ENCODE measurements at places on chromosomes 2 and 18.

DNA sequence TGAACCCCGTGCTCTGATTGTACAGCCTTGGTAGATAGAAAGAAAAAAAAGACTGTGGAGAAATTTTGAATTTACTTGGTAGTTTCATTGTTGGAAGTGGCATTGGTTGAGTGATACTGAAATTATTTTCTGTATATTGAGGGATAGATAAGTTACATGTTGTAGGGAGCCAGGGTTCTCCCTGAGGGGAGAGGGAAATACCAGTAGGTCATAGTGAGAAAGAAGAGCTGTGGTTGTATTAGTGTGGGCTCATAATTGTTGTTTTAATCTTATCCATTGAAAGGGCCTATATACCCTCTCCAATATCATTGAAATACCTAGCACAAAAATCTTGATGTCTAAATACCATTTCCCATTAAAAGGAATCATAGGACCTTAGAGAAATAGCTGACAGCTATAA is 16.9 kb upstream of the RAB31 start:
- DNase-seq = no peak

GRCh38 chr18:49081511-49082155 is 130.9 kb upstream of the SMAD7 start:
- no peak for DNase-seq

DNA sequence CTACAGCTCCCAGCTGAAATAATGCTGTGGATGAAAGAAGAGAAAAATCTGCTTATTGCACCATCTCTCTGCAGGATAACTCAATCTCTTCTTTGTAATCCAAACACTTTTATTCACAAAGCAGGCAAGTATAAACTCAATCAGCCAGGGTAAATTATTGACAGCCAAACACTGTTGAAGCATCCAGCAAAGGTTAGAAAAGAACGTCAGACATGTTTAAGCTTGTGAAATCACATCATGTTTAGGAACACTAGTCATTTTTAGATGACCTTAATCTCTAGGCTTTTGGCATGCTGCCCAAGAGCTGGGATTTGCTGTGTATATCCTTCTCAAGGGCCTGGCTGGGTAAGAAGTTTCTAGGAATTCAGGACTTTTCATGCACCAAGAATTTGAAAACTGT is 1148.1 kb upstream of the FANCL start:
- DNase-seq = no peak

DNA sequence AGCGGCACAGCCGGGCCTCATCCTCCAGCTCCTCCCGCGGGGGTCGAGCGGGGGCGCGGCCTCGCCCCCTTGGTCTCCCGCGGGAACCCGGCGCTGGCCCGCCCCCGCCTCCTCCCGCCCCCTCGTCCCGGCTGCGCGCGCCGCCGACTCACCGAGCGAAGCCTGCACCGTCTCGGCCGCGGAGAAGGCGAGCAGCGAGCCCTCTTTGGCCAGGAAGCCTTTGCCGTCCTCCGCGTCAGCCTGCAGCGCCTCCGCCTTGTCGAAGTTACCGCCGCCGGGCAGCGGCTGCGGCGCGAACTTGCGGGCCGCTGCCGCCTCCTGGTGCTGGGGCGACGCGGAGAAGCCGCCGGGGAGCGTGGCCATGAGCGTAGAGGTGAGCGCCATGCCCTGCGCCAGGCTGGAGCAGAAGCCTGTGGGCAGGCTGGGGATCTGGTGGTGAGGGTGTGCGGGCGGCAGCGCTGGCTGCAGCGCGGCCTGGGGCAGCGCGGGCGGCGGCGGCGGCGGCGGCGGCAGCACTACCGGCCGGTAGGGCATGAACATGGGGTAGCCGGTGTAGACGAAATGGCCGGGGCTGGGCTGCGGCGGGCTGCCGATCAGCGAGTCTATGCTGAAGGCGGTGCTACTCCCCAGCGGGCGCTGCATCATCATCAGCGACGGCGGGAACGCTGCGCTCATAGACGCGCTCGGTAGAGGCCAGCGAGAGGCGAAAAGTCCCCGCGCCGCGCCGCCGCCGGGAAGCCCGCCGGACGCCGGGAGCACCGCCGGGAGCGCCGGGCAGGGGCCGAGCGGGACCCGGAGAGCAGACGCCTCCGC is 683 bp downstream of the GBX2 start:
- no peak for DNase-seq

GRCh38 chr18:62088156-62088555 is 98.7 kb downstream of the PIGN start:
- DNase-seq = no peak

GRCh38 chr2:23293731-23294130 is 91.2 kb upstream of the KLHL29 start:
- no peak for DNase-seq

GRCh38 chr2:191866195-191866594 is 19.3 kb upstream of the CAVIN2 start:
- no peak for DNase-seq

GRCh38 chr2:130987519-130988425 is 105.5 kb downstream of the FAM168B start:
- DNase-seq = no peak

GRCh38 chr2:144183727-144184126 is 336.2 kb downstream of the ZEB2 start:
- no peak for DNase-seq

GRCh38 chr2:191638079-191638801 is 39.7 kb upstream of the NABP1 start:
- DNase-seq = no peak

DNA sequence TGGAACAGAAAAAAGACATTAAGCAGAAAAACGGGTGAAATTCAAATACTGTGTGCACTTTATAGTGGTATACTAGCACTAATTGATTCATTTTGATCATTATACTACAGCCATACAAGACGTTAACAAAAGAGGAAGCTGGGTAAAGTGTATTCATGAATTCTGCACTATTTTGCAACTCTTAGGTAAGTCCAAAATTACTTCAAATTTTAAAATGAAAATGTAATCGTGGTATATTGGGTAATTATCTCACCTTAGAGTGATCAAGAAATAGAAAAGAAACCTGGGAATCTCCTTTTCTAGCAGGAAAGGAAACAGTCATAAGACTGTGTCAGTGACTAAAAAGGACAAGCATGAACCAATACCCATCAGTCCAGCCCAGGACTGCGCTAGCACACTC is 5.4 kb downstream of the TGFBRAP1 start:
- no peak for DNase-seq

- no peak for DNase-seq
Measured at GRCh38 chr2:203463266-203463678, 71.8 kb downstream of the RAPH1 start.

DNA sequence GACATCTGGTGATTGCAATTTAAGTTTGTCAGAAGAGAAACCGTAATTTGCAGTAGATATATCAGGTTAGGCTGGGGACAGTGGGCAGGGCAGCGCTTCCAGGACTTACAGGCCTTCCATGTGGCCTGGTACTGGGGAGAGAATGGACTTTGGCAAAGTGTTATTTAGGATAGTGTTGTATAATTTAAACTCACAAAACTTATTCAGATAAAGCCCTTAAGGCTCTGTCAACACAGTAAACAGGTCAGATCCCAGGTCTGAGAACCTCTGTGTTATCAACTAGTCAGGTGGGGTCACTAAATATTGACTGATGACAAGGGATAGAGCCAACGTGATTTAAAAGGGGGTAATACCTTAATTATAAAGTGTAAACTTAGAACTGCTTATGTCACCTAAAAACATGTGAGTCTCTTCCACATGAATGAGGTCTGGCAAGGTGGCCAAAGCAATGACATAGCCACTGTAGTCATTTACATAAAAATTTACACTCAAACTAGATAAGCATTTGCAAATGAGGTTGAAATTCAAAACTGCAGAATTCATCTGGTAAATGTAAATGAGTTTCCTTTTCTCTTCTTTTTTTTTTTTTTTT is 80.2 kb upstream of the DNMT3A start:
- DNase-seq = no peak

DNA sequence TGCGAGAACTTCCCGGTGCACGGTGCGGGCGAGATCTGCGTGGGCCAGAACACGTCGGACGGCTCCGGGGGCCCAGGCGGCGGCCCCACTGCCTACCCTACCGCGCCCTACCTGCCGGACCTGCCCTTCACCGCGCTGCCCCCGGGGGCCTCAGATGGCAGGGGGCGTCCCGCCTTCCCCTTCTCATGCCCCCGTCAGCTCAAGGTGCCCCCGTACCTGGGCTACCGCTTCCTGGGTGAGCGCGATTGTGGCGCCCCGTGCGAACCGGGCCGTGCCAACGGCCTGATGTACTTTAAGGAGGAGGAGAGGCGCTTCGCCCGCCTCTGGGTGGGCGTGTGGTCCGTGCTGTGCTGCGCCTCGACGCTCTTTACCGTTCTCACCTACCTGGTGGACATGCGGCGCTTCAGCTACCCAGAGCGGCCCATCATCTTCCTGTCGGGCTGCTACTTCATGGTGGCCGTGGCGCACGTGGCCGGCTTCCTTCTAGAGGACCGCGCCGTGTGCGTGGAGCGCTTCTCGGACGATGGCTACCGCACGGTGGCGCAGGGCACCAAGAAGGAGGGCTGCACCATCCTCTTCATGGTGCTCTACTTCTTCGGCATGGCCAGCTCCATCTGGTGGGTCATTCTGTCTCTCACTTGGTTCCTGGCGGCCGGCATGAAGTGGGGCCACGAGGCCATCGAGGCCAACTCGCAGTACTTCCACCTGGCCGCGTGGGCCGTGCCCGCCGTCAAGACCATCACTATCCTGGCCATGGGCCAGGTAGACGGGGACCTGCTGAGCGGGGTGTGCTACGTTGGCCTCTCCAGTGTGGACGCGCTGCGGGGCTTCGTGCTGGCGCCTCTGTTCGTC is 1.7 kb downstream of the FZD7 start:
- peak; percentile 74 for DNase-seq

- DNase-seq = no peak
Measured at GRCh38 chr2:29916571-29916970, 4.8 kb downstream of the ALK start.

DNA sequence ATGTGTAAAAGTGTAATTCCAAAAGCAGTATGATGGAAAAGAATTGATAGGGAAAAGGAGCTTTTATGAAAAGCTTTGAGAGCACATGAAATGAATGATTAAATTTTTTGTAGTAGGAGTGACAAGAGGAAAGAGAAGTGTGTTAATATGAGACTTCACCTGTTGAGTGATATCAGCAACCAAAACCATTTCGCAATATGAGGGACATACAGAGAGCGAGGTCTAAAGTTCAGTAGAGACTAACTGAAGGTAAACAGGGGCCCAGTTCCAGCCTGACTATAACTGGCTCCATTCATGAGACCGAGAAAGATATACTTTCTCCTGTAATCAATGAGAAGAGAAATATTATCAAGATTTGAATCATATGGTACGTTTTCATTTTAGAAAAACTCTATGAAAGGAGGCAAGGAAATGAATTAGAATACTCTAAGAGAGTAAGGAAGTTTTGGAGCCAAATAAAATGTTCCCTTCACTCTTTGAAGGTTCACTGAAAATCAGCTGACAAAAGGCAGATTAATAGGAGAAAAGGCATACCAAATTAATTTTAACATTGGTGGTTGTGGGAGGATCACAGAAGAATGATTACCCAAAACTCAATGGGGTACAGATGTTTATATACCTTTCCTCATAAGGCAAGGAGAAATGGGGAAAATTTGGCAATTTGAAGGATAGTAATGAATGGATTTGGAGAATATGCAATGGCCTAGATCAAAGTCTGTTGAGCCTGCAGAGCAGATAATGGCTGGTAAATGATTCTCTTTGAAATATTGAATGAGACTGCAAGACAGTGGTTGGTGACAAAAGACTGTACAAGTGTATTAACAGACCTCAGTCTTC is 932.2 kb downstream of the TDRD15 start:
- DNase-seq = no peak

GRCh38 chr2:170156592-170156991 is 21.4 kb upstream of the MYO3B start:
- DNase-seq = no peak

GRCh38 chr18:46888965-46889364 is 28.3 kb downstream of the PIAS2 start:
- DNase-seq = no peak

DNA sequence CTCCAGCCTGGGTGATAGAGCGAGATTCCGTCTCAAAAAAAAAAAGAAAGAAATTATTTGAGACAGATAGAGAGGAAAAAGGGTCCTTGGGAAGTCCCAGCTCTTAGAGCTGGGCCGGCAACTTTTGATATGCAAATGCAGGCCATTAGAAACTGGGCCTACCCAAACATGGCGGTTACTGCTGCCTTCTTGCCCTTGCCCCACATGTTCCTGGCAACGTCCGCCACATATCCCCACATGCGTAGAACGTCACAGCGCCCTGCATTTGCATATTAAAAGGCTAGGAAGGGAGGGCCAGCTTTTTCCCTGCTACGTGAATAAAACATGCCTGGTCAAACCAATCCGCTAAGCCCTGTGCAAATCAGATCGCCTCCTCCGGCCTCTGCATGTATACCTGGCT is 40.7 kb upstream of the LBH start:
- DNase-seq = no peak

DNA sequence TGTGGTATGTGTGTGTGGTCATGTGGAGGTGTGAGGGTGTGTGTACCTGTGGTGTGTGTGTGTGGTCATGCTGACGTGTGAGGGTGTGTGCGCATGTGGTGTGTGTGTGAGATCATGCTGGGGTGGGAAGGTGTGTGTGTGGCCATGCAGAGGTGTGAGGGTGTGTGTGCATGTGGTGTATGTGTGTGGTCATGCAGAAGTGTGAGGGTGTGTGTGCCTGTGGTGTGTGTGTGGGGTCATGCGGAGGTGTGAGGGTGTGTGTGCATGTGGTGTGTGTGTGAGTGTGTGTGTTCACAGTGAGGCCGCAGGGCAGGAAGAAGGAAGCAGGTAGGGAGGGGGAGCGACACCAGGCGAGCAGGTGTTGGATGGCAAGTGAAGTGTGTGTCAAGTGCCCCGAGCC is 259.0 kb downstream of the LOXHD1 start:
- DNase-seq = no peak

- no peak for DNase-seq
Measured at GRCh38 chr2:157468931-157469708, 25.2 kb upstream of the CYTIP start.

- no peak for DNase-seq
Measured at GRCh38 chr2:31205186-31205585, 12.1 kb downstream of the CAPN14 start.

DNA sequence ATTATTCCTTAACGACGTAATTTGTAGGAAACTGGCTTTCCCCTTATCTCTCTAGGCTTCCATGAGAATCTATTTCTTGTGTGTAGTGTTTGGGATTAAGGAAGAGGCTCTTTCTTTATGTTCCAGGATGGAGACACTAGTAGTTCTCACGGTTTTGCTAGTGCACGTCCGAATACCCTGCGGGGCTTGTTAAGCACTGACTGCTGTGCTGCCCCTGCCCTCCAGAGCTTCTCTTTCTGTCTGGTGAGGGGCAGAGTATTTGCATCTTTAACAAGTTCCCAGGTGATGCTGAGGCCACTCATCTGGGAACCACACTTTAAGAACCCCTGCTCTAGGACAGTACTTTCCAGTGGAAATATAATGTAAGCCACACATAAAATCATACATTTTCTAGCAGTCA is 76.4 kb downstream of the SPATS2L start:
- no peak for DNase-seq

GRCh38 chr2:185643434-185643833 is 95.2 kb upstream of the FSIP2 start:
- DNase-seq = no peak

GRCh38 chr2:240379089-240379636 is 56.3 kb upstream of the GPC1 start:
- no peak for DNase-seq

GRCh38 chr18:8996771-8997432 is 105.6 kb upstream of the NDUFV2 start:
- no peak for DNase-seq

GRCh38 chr2:121089166-121089510 is 195.9 kb downstream of the TFCP2L1 start:
- no peak for DNase-seq
